ENCODE measurements at places on chromosomes 16 and 17.

DNA sequence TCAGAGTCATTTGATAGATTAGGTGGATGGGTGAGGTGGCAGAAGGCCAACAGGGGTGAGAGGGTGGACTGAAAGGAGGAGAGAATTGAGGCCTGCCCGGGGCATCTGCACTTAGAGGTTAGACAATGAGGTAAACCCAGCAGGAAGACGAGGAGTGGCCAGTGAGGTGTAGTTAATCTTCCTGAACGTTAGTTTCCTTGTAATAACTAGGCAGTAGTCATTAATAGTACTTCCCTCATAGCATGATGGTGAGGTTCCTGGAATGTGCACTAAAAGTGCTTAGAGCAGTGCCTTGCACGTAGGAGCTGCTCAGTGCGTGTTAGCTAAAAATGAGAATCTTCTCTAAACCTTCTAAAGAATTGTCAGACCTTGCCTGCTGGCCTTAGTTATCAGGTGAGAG lies 13.5 kb upstream of the KSR1 start:
- no peak for DNase-seq

DNA sequence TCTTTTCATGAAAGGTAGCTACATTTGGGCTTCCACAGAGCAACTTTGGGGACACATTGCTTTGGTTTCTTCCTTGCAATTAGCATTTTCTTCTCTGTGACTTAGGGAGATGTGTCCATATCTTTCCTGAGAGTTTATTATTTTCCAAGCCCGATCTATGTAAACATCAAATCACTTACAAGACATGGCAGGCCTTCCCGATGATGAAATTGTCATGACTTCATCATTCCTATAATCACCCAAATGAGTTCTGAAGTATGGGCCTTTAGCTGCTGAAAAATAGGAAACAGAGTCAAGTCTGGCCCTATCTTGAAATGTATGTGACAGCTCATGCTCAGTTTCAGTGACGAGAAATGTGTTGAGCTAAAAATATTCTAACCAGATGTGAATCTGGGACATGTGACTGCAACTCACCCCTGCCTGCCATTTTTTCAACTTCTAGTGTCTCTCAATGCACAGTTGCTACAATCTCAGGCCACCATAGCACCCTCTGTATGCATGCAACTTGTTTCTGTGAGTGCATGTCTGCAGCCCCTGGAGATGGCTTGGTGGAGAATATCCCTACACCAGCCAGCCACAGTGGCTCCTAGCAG lies 199.6 kb upstream of the MAF start:
- no peak for DNase-seq

GRCh38 chr16:27118526-27118925 lies 51.8 kb downstream of the C16orf82 start:
- no peak for DNase-seq

DNA sequence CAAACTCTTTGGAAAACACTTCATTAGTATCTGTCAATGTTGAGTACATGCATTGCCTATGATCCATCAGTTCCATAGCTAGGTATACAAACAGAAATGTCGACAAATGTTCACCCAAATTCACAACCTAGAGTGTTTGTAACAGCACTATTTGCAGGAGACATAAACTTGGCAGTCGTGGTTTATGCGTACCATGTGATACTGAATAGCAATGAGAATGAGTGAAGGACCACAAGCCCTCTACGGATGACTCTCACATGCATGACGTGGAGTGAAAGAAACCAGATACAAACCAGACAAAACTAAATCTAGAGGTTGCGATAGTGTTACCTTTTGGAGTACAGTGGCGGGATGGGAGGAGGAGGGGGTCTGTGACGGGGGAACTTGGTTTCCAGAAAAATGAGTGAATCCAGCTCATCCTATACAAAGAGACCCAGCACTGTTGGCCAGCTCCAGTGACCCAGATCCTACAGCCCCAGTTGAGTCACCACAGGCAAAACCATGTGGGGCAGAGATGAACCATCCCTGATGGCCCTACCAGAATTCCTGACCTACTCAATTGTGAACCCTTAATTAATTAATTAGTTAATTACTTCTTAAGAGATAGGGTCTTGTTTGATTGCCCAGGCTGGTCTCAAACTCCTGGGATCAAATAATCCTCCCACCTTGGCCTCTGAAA lies 15.9 kb upstream of the ULK2 start:
- DNase-seq = no peak

- DNase-seq = no peak
Observed at GRCh38 chr16:27722892-27723450, 173.0 kb downstream of the KATNIP start.

- no peak for DNase-seq
Observed at GRCh38 chr16:84141143-84141670, 3.8 kb downstream of the HSDL1 start.

Measured in activated gamma-delta T cell treated with anti-CD3 and anti-CD28 coated beads, Interleukin-2, amount 50 U/mL, for 16 hours (primary cell).